ENCODE measurements at places on chromosomes 6 and 20.
A peak's percentile ranks its signal among the peaks of the same experiment; 100 is the strongest.

GRCh38 chr6:170294298-170294730, 3.4 kb upstream of the DLL1 start:
- no peak for DNase-seq

- peak; percentile 70 for DNase-seq
These were observed 684 bp downstream of the PAQR8 start for GRCh38 chr6:52362443-52363227.

DNA sequence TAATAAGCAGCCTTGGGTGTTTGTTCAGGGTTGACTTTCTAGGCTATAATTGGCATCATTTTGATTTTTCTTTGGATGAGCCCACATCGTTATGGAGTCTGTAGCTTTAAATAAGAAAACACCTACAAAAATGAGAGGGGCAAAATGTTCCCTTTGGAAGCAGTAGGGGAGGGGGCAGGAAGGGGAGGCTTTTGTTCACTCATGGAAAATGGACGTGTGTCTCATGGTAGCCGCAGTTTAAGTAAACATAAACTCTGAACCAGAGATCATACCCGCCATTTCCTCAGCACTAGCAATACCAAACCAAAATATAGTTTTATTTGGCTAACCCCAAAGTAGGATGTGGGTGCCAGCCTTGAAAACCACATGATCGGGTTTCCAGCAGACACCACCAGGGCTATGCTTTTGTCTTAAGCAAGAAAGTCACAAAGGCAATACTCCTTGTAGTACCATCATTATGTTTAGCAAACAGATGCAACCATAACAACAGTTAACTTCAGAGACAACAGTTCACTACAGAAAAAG, 572.5 kb upstream of the JAG1 start:
- no peak for DNase-seq

GRCh38 chr6:41937861-41938574, 3.6 kb downstream of the CCND3 start:
- DNase-seq, result no peak

GRCh38 chr20:7264137-7264536, 496.7 kb downstream of the BMP2 start:
- no peak for DNase-seq

DNA sequence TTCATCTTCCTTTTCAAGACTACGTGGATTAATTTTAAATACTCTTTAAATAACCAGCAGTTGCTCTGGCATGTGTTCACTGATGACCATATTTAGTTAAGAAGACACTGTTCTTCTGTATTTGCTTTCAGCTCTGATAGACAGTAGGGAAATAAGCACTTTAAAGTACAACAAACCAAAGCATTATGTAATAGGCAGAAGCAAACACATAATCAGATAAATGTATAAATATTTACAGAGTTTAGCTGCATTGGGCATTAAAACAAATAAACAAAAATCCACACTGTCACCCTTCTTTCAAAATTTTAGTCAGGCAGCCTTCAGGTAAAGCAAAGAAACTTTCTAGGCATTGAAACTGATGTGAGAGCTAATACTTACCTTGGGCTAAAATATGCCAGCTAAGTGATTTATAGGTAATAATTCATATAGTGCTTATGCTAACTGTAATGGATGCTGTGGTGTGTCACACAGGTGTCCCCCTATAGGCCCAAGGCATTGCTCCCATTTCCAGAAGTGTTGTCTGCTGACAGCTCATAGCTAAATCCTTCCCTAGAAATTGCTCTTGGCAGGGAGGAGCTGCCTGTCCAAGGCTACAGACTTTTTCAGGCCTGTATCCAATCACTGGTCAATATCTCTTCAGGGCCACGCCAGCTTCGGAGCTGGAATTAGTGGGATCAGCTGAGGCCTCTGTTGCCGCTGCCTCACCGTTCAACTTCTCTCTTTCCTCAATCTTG, 111.5 kb upstream of the CITED2 start:
- no peak for DNase-seq

- DNase-seq, result no peak
These were observed 40.2 kb downstream of the CCN2 start for GRCh38 chr6:131910956-131911355.

- DNase-seq, result no peak
These were observed 215.3 kb downstream of the RNGTT start for GRCh38 chr6:88748141-88748540.

DNA sequence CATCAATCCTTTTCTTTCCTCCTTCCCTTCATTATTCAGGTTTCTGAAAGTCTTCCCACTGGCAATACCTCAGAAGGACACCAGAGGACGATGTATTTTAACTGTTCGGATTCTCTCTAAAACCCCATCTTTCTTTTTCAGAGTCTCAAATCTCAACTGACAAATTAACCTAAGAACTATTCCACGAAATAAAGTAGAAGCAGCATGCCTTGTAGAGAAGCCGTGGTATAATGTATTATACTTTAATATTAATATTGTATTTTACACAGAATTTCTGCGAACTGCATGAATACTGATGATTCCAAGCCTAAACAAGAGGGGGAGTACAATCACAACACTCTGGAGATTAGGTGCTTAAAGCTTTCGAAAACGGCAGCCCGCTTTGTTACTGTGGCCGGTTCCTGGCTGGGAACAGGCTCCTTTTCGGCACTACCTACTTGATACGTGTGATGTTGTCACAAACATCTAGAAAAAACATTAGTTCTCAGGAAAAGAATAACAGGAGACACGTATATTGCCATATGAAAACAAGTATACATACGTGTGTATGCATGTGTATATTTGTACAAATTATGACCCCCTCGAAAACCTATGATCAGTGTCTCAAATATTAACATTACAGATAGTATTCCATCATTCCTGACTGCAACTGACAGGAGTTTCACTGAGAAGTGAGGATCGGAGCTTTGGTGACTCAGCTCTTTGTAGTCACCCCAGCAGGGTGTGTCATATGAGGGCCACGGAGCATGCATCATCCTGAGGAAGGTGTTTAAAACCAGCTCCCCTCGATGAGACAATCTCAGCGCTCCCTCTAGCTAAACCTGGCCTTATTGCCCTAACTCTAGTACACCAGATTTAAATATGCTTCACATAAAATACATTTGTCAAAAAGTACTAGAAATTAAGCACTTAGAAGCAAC, 319.7 kb upstream of the TCF21 start:
- peak; percentile 92 for DNase-seq

DNA sequence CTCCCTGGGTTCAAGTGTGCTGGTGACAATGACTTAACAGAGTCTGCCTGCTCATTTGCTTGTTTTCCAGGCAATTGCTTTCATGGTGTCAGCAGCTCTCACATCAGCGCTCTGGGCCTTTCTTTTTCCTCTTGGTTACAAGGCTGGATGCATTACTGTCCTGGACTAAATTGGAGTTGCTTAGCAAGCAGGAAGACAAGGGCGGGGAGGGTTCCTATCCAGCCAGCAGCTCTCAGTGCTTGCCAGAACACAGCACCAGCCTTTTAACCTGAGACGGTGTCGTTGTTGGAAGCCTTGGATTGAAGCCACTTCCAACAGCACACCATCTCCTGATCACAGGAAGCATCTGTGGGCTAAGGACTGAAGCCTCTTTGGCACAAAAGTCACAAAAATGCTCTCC, 606.9 kb downstream of the CDH26 start:
- DNase-seq, result no peak

DNA sequence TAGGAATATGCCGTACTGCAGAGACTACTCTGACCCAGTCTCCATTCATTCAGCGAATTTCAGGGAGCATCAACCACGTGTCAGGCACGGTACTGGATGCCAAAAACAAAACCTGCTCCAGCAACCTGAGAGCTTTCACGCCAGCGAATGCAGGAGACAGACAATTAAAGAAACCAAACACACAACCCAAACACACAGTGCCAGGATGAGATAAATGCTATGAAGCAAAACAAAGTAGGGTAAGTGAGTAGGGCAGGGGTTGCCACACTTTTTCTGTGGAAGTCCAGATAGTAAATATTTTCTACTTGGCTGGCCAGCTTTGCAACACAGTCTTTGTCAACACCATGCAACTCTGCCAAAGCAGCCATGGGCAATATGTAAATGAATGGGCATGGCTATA, 10.0 kb downstream of the MOCS1 start:
- no peak for DNase-seq

- DNase-seq, result peak; percentile 40
These were observed 22.9 kb downstream of the DZANK1 start for GRCh38 chr20:18443886-18444285.

DNA sequence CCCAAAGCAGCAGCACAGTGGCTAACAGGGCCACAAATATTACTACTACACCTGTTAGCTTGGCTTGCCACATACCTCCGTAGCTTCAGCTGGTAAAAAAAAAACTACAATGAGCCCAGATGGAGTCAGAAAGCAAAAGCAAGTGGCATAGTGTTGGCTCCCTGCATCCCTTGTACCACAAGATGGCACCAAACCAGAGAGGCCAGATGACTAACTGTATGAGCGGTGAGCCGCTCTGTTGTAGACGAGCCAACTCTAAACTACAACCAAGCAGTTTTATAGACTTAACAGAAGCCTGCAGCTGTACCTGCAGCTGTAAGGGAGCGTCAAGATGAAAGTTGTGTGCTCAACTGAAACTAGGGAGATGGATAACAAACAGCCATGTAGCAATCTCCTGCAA, 84.5 kb upstream of the MCHR2 start:
- DNase-seq, result peak; percentile 75

DNA sequence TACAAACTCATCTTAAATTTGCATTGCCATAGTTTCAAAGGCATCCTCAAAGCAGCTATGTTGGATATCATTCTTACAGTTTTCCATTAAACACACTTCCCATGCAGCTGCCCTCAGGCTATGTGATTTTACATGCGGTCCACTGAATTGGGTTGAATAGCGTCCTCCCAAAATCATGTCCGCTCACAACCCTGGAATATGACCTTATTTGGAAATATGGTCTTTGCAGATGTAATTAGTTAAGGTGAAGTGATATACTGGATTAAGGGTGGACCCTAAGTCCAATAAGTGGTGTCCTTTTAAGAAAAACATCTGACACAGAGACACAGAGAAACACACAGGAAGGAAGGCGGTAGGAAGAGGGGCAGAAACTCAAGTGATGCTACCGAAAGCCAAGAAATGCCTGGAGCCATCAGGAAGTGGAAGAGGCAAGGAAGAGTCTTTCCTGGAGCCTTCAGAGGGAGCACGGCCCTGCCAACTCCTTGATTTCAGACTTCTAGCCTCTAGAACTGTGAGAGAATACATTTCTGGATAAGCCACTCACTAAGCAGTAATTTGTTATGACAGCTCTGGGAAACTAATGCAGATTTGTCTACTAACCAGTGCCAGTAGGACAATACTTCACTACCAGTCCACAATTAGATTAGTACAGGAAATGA, 42.7 kb upstream of the NHSL1 start:
- peak; percentile 64 for DNase-seq

- peak; percentile 80 for DNase-seq
These were observed 3.1 kb downstream of the PXDC1 start for GRCh38 chr6:3748208-3749066.

GRCh38 chr6:12250383-12250770, 39.8 kb upstream of the EDN1 start:
- no peak for DNase-seq

GRCh38 chr6:49551078-49551865, 804 bp downstream of the C6orf141 start:
- DNase-seq, result peak; percentile 50

GRCh38 chr6:76532647-76533046, 460.2 kb upstream of the IMPG1 start:
- no peak for DNase-seq

- no peak for DNase-seq
These were observed 14.3 kb upstream of the MAP1LC3A start for GRCh38 chr20:34544109-34544796.

DNA sequence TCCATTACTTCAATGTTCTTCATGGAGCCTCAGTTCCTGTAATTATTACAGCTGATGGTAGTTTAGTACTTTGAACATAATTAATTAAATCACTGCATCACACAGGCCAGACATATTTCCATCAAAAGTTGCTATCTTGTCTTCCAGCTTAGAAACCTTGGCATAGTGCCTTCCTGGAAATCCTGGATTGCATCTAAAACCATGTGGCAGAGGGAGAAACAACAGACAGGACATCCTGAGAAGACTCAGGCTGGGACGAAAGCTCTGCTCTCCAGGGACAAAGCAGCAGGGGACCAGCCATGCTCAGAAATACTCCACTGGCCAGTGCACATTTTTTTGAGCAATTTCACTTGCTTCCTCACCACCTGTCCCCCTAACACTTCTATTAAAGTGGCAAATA, 55.3 kb downstream of the TBX18 start:
- DNase-seq, result no peak

DNA sequence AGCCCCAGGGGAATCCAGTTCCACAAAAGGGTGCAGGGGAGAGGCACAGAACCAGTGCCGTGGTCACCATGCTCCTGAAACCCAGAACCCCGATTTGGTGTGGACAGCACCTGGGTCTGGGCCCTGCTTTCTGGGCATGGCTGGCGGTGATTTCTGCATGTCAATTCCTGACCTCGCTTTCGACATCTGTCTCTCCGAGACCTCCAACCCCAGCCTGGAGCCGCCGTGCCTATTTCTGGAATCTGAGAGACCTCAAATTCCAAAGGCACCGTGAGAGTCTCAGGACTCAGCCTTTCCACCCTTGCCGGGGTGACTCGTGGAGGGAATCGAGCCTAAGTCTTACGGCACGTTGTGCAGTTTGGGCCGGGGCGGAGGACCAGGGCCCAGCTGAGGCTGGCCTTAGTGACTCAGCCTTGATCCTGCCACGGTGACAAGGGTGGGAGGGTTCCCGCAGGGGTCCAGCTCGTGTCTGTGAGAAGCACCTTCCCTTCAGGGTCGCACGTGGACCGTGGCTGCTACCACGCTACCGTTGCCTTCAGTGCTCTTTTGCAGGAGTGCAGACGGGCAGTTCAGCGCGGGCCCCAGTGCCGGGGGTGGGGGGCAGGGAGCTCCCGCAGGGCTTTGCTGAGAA, 133.7 kb downstream of the PXDC1 start:
- no peak for DNase-seq

DNA sequence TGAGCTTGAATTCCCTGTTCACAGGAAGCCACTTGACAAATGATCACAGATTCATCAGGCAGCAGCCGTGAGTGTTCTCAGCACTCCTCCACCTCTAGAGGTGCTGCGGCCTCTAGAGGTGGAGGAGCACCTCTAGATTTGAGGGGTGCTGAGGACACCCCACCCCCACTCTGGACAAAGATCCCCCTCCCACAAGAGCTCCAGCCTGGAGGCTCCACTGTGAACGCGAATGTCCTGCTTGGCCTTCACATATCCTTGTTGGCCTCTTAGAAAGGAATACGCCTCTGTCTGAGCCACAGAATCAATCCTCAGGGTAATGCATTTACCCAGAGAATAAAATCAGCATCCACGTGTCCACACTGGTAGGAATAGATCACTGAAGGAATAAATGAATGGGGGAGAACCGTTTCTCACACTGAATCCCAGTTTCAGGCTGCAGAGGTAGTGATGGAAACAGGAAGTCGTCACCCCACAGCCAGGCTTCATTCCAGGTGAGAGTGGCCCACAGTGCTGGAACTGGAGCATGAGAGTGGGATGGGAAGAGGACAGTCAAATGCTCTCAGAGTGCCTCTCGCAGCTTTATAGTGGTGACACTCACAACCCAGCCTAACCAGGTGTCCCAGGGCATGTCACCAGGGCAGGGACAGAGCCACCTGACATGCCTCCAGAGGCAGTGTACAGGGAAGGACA, 16.6 kb downstream of the NPEPL1 start:
- no peak for DNase-seq
